ENCODE measurements at places on chromosomes 5 and 9.

GRCh38 chr5:164210491-164210890 lies 705.1 kb downstream of the MAT2B start:
- DNase-seq, result no peak

- DNase-seq, result no peak
Observed at GRCh38 chr5:95959051-95959887, 2.4 kb downstream of the ELL2 start.

GRCh38 chr5:1311439-1312055 lies 16.7 kb upstream of the TERT start:
- no peak for DNase-seq

GRCh38 chr5:95892784-95893354 lies 68.8 kb downstream of the ELL2 start:
- DNase-seq, result no peak

- DNase-seq, result no peak
Observed at GRCh38 chr9:116978155-116978554, 291.1 kb downstream of the TRIM32 start.

GRCh38 chr5:96605144-96605837 lies 56.9 kb upstream of the CAST start:
- DNase-seq, result no peak

DNA sequence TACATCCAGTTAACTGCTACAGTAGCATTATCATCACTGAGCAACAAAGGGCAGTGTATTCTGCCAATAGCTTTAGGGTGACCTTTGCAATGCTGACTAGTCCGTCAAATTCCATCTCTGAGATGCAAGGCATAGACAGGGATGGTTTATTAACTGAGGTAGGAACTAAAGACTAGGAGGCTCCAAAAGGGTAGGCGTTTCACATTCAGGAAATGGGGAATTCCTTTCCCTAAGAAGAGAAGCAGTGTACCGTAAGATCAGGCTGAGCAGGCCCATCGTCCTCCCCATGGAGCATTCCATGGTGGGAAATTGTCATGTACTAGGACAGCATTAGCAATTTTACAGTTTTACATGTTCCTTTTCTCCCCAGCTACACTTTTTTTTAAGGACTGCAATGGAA lies 157.7 kb downstream of the BNC2 start:
- DNase-seq, result no peak

DNA sequence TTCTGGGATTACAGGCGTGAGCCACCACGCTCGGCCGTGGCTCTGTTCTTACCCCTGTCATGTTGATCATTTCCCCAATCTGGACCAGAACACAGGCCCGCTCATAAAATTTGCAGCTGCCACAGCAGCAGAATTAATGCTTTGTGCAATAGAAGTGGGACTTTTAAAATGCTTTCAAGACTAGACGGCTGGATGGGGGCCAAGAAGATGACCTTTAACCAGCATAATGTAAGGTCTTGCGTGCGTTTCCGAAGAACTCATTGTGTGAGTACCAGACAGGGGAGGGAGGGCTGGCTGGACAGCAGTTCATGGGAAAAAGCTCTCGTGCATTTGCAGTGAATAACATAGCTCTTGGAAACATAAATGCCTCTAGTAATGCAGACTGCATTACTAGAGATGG lies 3.5 kb upstream of the WDR38 start:
- DNase-seq, result no peak

- DNase-seq, result no peak
Observed at GRCh38 chr5:1864896-1865440, 17.8 kb downstream of the IRX4 start.

DNA sequence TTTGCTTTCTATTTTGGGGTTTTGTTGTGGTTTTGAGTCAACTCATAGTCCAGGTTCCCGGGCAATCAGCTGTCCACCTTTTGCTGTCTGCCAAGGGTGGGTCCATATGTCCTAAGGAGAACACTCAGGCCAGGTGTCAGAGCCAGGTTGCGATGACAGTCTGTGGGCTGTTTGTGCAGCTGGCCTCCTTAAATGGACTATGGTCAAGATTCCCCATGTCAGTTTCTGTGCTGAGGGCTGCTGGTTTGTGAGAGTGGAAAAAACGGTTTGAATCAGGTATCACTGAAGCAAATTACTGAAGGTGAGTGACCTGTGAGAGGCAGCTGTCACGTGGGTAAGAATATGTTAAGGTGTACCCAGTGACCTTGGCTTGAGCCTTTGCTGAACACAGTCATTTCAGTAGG lies 33.0 kb downstream of the SNX30 start:
- no peak for DNase-seq

DNA sequence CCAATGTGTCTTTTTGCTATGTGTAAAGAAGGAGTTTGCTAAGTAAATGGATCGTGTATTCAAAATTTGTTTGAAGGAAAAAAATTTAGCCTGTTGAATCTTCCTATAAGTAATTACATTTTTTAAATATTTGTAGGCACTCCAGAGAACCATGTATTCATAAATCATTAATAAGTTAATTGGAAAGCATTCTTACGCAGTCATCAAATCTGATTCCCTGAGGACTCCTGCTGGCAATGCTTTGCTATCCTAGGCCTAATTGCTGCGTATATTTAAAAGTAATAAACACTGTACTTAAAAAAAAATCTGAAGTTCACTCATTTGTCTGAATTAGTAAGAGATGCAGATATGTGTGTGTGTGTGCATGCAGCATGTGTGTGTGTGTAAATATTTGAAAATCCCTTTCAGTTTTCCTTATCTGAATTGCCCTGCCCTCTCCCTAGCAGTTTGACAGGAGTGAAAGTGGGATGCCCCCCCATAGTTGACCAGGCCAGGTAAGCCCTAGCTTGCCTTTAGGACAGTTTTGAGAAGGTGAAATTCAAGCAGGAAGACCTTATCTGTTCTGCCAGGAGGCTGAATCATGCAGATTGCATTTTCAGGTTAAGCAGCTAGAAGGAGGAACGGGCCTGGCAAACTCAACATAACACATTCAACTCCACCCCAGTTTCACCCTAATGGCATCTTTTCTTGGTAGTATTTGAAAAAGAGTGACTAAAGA lies 81.2 kb upstream of the DNAH5 start:
- no peak for DNase-seq
